ENCODE measurements at places on chromosomes 2 and 18. TPM values are rescaled to one million over a fixed set of nuclear protein-coding genes. Genes with fewer than 3 reads are reported as not detected.

Gene KIDINS220
- 80.2 TPM for total RNA-seq

Gene RBM43
- total RNA-seq, result 8.8 TPM

Gene GCKR
- total RNA-seq, result 0.14 TPM

Gene ST8SIA5
- not detected for total RNA-seq

Gene POTEI
- under 0.01 TPM for total RNA-seq

Gene SGO2
- total RNA-seq, result 2.1 TPM

Gene COL4A4
- total RNA-seq, result 0.14 TPM

Gene IL1F10
- total RNA-seq, result not detected

Gene KCNG2
- total RNA-seq, result 4.7 TPM

Gene ANKRD30B
- under 0.01 TPM for total RNA-seq

Gene PHOSPHO2
- 1.9 TPM for total RNA-seq

Gene KCNJ13
- not detected for total RNA-seq

Gene WBP1
- 70.0 TPM for total RNA-seq

Gene LYG1
- total RNA-seq, result 0.43 TPM

Gene UGT1A6
- 0.09 TPM for total RNA-seq

Gene ATP6V1C2
- under 0.01 TPM for total RNA-seq

Gene POLE4
- 30.0 TPM for total RNA-seq

Gene TEKT4
- total RNA-seq, result not detected

Gene GEN1
- 3.1 TPM for total RNA-seq

Gene OSBPL6
- total RNA-seq, result 1.1 TPM

Gene NXPH2
- total RNA-seq, result not detected
